IPS DF 6.9 (cell line): ENCODE measurements at places on chromosomes 7 and 10.

- no peak for DNase-seq
Observed at GRCh38 chr7:138170298-138170697, 94.0 kb downstream of the AKR1D1 start.

- DNase-seq: no peak
Observed at GRCh38 chr10:100328198-100328597, 1.8 kb downstream of the PKD2L1 start.

GRCh38 chr10:76176166-76176550 is 744.7 kb downstream of the LRMDA start:
- no peak for DNase-seq

- peak; percentile 58 for DNase-seq
Observed at GRCh38 chr7:142880876-142881505, 4.6 kb downstream of the TRPV6 start.

GRCh38 chr7:28697913-28698563 is 260.1 kb downstream of the TRIL start:
- no peak for DNase-seq

DNA sequence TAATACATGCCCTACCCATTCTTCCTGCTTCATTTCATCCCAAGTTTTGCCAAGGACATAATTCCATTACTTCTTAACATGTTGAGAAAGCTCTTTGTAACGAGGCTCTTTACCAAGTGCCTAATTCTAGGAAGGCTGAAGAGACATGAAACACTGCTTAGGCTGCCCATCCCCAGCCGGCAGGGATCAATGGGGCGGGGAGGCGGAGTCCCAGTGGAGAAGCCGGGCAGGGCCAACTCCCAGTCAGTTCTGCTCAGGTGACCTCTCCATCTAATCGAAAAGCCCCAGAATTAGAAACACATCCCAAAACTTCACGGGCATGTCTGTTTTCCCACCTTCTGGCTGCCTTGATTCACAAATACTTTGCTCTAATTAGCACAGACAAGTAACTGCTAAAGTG is 89.5 kb upstream of the LYZL1 start:
- DNase-seq: no peak

DNA sequence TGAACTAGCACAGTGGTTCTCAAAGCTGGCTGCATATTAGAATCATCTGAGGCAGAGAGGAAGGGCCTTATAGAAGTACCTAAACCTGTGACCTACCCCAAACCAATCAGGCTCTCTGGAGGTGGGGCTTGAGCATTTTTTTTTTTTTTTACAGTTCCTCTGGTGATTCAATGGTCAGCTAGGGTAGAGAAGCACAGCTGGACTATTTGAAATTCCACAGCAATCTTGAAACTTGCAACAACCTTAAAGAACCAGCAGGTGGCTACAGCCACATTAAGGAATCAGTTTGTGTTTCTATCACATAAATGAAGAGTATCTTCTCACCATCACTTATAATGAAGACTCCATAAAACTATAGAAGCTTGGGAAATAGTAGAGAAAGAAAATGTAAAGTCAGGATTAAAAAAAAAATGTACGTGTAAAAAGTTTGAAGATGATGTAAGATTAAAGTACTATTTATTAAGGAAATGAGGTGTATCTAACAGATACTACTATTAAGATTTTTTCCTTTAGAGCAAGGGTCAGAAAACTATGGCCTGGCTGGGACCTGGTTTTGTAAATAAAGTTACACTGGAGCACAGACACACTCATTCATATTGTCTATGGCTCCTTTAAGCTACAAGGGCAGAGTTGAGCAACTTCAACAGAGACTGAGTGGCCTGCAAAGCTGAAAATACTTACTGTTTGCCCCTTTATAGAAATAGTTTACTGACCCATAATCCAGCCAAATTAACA is 3.8 kb downstream of the RTKN2 start:
- no peak for DNase-seq

- no peak for DNase-seq
Observed at GRCh38 chr7:112495810-112496462, 15.1 kb downstream of the LSMEM1 start.
